HS-27A (cell line): ENCODE measurements at places on chromosomes 3 and 15.

DNA sequence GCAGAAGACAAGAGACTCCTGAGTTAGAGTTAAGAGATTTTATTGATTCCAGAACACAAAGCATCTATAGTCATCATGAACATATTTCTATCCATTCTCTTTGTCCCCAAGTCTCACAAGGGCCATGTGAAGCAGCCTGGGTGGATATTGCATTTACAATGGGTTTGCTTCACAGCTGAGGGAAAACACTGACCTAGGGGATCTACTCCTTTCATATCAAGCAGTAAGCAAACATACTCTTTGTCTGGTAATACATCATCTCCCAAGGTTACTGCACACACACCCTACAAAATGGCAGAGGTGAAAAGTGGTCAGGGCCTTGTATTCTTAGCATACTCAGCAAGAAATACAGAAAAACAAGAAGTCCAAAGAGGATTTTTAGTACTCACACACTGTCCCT lies 267.7 kb upstream of the BCHE start:
- no peak for DNase-seq

- DNase-seq: no peak
Measured at GRCh38 chr3:57283334-57283733, 9.2 kb downstream of the ASB14 start.

DNA sequence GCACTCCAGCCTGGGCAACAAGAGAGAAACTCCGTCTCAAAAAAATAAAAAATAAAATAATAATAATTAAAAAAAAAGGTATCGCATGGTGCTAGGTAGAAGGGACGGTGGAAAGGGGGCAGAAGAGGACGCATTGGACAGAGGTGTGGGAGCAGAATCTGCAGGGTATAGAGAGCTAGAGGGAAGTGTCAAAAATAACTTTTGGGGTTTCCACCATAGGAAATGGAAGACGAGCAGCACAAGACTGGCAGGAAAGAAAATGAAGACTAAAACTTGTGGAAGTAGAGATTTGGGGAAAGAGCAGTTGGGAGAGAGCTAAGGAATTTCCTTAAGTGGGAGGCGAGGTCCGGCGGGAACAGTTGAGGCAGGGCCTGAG lies 585 bp upstream of the MKRN2 start:
- DNase-seq: no peak

GRCh38 chr3:67649681-67650080 lies 4.7 kb downstream of the SUCLG2 start:
- DNase-seq: no peak

- no peak for DNase-seq
Measured at GRCh38 chr3:172126741-172127140, 87.4 kb downstream of the FNDC3B start.

- no peak for DNase-seq
Measured at GRCh38 chr3:5709714-5710113, 522.2 kb downstream of the EDEM1 start.

DNA sequence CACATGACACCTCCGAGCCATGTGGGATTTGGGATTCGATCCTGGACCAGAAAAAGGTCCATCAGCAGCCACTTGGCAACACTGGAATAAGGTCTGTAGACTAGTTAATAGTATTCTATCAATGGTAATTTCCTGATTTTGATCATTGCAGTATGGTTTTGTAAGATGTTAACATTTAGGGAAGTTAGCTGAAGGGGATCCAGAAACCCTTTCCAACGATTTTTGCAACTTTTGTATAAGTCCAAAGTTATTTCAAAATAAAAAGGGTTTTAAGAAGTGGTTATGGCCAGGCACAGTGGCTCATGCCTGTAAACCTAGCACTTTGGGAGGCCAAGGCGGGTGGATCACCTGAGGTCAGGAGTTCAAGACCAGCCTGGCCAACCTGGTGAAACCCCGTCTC lies 10.2 kb downstream of the BDH1 start:
- no peak for DNase-seq

GRCh38 chr15:89660556-89660955 lies 5.3 kb upstream of the KIF7 start:
- no peak for DNase-seq

DNA sequence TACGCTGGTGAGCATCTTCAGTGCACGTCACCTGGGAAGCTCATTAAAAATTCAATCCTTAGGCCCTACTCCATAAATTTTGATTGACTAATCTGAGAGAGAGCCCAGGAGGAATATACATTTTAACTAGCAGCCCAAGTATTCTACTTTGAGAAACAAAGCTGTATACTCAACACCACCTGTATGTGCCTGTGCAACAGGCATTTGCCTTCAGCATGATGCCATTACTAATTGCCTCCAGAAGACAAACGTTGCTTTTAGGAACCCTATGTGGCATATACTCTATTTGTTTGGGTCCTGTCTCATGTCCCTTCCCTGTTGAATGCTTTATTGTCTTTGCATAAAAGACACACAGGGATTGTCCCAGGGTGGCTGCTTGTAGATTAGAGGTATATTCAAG lies 7.7 kb downstream of the ASTE1 start:
- DNase-seq: no peak

DNA sequence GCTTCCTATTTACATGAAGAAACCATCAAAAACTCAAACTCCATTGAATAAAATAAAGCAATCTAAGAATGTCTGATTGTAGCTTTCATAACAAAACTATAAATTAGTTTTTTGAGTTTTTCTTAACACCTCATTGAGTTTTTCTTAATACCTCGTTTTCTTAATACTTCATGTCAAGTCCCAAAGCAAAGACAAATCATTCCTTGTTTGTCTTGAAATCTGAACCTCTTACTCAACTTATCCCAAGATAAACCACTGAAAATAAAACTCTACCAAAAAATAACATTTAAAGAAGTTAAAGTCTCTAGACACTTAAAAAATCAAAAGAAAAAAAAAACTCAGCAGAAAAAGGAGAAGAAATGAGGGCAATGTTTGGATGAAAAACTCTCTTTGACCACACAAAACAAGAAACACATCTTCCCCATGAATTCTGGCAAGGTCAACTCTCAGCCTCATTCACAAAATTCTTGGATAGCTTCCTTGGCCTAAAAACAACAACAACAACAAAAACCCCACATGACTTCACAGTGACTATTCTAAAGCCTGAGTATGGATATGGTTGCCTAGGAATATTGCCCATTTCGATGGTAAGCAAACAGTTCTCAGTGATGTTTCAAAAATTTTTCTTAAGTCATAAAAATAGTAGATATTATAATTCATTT lies 38.2 kb downstream of the TMCC1 start:
- no peak for DNase-seq

GRCh38 chr15:63181648-63182047 lies 7.8 kb upstream of the RAB8B start:
- DNase-seq: no peak

DNA sequence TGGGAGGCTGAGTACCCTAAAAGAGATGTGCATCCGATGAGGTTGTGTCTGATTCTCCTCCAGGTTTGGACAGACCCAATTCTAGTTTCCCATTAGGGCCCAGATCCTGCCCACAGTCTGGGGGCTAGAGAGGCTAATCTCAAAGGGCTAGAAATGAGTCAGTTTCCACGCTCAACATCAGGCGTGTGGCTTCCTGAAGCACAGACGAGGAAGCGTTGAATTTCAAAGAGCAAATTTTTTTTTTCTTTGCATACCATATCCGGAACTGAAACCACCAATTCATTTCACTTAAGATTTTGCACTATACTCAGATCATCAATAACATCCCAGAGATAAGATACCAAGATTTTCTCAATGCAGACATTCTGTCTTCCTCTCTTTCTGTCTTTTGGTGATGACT lies 173.8 kb upstream of the BCL6 start:
- DNase-seq: no peak

DNA sequence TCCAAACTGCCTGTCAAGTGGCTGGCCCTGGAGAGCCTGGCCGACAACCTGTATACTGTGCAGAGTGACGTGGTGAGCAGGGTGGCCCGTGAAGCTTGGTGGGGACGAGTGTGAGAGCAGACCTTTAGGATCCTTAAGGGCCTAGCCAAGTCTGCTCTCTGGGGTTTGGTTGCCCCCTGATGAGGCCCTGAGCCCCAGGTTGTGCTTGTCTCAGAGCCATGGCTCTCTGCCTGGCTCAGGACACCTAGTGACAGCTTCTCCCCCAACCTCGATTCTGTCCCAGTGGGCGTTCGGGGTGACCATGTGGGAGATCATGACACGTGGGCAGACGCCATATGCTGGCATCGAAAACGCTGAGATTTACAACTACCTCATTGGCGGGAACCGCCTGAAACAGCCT lies 14.4 kb downstream of the TYRO3 start:
- DNase-seq: no peak

DNA sequence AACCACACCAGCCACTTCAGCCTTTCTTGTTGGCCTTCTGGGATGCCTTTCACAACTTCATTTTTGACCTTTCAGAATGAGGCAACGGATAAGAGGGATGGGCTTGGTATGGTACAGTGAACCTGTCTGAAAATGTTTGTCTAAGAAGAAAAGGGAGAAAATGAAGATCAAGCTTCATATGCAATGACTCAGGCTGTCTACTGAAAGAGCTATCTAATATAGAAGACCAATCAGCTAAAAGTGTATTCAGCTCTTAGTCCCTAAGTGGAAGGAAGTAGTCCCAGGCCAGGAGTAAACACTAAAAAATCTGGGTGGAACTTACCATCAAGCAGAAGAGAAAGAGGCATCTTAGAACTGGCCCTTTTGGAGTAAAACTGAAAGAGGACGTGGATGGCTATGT lies 12.2 kb upstream of the UPK1B start:
- no peak for DNase-seq

DNA sequence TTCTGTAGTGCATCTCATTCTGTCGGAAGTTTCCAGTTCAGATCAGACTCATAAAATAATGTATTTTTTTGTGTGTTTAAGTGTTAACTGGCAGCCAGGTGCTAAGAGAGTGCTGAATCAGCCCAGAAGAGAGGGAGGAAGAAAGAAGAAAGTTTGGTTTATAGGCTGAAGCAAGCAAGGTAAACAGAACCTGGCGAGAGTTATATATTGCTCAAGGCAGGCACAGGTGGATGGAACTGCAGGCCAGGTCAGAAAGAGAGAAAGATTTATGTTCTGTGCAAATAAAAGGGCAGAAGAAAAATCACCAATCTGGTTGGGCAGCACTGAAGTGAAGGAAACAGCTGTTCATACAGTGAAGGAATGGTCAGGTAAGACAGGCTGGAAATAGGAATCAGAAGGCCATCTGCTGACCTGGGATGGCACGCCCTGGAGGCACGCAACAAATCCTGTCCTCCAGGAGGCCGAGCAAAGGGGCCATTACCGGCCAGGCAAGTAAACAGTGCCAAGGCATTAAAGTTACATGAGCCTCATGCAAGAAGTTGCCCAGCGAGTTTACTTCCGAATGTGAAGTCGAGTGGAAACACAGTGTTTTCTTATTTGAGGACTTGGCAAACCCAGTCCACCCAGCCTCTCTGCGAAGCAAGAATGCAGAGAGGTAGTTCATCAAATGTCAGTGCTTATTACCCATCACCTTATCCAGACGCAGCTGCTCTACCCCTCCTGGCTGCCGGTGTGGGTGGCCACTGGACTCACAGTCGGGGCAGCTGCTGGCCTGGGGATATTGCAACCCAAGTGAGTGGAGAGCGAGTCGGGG lies 309.8 kb downstream of the VPS13C start:
- DNase-seq: no peak

DNA sequence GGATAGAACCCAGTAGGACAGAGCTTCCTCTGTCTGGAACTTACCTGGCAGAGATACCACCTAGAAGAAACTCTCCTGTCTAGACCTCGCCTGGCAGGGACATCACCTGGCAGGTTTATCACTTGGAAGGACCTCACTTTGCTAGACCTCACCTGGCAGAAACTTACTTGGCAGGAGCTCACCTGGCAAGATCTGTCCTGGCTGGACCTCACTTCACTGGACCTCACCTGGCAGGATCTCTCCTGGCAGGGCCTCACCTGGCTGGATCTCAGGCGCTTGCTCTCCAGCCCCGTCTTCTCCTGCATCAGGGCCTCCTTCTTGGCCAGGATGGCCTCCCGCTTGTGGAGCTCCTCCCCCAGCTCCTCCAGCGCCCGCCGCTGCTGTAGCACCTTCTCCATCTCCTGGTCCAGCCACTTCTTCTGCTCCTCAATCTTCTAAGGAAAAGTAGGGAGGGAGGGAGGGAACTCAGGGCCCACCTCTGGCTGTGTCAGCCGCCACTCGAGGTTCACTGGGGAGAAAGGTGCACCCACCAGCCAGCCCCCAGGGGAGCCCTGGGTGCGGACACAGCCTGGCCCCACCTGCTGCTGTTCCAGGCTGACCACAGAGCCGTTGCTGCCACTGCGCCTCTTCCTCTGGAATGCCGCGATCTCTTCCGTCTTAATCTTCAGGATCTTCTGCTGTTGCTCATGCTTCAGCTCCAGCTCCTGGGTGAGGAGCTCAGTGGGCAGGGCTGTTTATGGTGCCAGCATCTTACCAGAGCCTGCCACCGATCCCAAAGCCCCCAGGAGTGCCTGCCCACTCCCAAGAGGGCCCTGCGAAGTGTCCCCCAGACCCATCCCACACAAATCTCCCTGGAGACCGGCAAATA lies 22.5 kb downstream of the KIF7 start:
- no peak for DNase-seq

- DNase-seq: no peak
Measured at GRCh38 chr3:40848421-40848820, 323.7 kb downstream of the ZNF621 start.

GRCh38 chr15:48091522-48091921 lies 29.3 kb upstream of the SLC24A5 start:
- DNase-seq: no peak

DNA sequence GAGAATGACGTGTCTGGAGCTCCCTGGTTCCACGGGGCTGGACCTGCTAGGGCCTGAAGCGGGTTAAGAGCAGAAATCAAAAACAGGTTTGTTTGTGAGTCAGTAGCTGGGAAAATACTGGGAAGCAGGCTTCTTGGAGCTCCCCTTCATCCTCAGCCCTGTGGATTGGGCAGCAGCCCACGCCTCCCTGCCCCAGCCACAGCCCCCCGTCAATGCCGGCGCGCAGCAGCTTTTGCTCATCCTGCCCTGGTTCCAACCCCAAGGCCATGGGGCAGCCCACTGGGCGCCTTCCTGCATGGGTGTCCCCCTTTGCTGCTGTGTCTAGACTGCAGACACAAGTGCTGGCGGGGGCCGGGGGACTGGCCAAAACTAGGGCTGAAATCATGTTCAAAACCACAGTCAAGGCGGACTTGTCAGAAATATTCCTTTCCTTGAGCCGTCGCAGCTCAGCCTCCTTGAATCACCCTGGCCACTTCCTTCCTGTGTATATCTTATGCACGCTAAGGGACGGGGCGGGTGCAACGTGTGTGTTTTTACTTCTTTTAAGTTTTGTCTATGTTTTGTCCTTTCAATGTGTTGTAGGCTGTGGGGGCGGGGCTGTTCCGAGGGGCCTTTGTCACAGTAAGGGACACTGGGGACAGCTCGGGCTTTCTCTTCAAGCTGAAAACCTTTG lies 108.1 kb downstream of the KLF13 start:
- DNase-seq: no peak
